MV-4-11 (cell line): ENCODE measurements at places on chromosomes 6 and 20.

DNA sequence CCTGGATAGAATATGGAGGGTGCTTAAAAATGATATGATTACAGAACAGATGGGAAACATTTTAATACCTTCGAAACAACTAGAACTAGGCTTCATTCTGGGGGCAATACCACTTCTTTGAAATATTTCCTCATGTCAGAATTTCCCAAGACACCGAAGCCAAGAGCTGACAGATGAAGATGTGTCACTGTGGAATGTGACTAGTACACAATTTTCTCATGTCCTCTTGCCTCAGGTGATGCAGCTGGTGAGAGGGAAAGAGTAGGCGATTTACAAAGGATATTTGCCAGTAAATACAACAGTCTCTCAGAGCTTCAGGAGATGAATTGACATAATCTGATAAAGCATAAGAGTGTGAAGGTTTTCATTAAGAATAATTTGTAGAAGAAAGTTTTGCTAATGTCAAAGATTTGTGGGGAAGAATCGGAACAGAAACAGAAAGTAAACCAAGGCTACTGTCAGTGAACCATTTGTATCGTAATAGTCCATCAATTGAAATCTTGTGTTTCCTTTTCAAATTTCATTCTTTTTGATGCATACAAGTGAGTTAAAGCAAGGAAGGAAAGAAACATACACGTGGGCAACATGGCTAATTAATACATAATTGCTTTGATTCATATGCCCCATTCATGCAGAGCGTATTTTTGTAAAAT, 164.7 kb upstream of the CCN2 start:
- DNase-seq, result no peak

GRCh38 chr20:61966492-61967244, 99.0 kb downstream of the TAF4 start:
- no peak for DNase-seq

GRCh38 chr20:23687986-23688385, 852 bp downstream of the CST4 start:
- DNase-seq, result no peak

GRCh38 chr6:6131492-6132109, 124.9 kb upstream of the NRN1 start:
- peak; percentile 34 for DNase-seq

- no peak for DNase-seq
Measured at GRCh38 chr6:152368751-152369624, 268.2 kb downstream of the SYNE1 start.

DNA sequence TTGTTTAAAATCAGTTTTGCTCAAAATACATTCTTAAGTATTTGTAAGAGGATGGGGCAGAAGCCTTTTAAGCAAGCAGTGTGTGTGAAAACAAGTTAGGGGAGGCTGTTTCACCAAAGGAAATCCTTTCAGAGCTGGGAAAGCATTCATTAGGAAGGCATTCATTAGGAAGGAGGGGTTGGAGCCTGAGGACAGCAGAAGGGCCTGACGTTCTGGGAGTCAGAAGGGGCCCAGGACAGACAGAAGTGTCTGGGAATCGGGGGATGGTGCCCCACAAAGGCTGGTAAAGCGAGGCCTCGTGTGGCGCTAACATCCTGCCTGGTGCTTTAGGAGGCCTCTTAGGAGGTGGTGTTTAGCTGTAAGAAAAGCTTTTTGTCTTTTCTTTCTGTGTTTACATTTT, 80.6 kb upstream of the NXT1 start:
- DNase-seq, result no peak

DNA sequence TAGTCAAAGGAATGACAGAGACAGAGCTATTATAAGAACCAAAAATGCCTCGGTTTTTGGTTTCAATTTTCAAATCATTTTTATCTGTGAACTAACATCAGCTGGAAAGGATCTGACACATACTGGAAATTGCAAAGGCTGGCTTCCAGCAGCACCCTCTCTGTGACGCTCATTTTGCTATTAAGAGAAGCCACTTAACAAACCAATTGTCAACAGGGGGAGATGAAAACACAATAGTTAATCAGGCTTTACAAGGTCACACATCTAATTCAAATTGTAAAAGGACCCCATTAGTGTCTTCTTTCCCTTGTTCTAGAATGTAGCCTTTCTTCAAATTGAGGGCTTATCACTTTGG, 160.5 kb downstream of the TFAP2B start:
- no peak for DNase-seq

DNA sequence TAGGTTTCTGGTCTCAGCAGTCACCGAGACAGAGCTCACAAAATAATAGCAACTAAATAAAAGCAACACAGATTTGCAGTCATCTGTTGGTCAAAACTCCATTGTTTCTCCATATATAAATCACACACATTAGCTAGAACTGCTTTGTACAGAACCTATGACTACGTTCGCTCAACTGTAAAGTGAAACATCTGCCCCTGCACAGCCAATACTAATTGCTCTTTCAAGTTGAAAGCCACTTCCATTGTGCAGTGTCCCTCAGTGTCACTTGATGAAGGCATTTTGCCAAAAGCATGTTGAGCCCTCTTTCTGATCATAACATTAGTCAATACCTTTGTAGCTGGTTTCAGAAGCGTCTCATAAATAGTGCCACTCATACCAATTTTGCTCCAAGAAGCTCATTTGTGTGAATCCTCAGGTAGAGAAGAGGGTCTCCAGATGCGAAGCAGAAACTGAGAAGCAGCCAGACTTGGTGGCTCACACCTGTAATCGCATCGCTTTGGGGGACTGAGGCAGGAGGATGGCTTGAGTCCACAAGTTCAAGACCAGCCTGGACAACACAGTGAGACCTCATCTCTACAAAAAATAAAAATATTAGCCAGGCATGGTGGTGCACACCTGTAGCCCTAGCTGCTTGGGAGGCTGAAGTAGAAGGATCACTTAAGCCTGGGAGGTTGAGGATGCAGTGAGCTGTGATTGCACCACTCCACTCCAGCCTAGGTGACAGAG, 68.9 kb downstream of the PERP start:
- no peak for DNase-seq

DNA sequence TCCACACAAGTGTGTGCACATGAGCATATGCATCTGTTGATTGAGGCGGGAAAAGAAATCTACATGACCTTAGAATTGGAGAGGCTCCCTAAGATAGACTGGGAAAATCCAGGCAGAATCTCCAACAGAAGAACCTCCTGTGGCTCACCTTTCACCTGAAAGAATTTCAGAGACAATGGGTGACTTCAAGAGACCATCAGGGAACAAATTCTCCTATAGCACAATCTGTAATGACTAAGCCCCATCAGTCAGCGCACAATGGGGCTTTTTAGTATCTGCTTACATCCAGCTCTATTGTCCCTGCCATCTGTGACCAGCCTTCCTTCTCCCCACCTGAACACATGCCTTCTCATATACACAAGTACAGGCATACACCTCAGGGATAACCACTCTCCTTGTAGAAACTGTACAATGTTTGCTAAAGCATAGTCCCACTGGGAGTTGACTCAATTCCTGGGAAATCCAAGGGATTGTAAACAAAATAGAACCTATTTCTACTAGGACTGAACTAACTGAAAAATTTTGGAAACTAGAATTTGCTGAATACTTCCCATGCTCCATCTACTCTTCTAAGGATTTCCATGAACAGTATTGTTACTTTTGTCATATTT, 150.8 kb upstream of the STXBP5 start:
- DNase-seq, result no peak

GRCh38 chr6:139611327-139612134, 237.1 kb upstream of the CITED2 start:
- no peak for DNase-seq

GRCh38 chr6:157530126-157530525, 149.1 kb downstream of the ZDHHC14 start:
- no peak for DNase-seq

DNA sequence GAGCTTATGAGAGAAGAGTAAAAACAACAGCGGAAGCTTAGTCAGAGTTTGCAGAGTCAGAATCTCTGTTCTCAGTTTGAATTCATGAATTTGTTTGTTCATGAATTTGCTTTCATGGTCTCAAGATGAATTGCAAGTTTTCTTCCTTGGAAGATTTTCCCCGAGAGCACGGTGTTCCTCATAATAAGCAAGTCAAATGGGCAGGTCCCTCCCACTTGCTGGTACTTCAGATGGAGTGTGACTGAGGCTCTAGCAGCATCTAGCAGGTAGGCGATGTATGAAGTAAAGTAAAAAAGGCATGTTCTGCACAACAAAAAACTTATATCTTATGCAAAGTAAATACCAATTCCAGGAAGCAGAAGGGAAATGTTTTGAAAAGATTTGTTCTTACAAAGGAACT, 15.5 kb upstream of the MLIP start:
- no peak for DNase-seq

DNA sequence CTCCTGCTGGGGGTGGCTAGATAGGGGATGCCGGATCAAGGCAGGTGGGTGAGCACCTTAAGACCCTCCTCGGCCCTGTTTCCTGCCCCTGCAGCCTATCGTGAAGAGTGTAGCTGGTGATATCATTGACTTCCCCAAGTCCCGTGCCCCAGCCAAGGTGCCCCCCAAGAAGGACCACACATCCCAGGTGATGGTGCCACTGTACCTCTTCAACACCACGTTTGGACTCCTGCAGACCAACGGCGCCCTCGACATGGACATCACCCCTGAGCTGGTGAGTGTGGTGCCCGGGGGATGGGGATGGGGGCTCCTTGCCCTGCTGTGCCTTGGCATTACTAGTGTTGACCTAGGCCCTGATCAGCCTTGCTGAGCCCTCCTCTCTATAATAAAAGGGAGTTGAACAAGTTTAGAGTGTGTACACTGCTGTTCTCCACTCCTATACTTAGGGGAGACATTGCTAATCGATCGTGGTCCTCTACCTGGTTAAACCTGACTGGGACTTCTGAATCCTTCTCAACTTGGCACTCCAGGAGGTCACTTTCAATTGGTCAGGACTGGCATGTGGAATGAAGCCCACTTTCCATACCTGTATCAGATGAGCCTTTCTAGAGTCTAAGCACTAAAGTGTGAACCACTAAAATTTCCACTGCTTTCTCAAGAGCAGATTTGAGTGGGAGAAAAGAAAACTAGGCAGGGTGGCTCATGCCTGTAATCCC, 11.0 kb downstream of the BPIFB3 start:
- no peak for DNase-seq

GRCh38 chr20:33490934-33491656, 1.2 kb downstream of the CBFA2T2 start:
- no peak for DNase-seq

DNA sequence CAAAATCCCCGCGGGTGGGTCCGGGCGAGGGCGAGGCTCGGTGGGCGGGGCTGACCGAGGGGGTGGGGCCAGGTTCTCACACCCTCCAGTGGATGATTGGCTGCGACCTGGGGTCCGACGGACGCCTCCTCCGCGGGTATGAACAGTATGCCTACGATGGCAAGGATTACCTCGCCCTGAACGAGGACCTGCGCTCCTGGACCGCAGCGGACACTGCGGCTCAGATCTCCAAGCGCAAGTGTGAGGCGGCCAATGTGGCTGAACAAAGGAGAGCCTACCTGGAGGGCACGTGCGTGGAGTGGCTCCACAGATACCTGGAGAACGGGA, 809 bp downstream of the HLA-G start:
- DNase-seq, result no peak

DNA sequence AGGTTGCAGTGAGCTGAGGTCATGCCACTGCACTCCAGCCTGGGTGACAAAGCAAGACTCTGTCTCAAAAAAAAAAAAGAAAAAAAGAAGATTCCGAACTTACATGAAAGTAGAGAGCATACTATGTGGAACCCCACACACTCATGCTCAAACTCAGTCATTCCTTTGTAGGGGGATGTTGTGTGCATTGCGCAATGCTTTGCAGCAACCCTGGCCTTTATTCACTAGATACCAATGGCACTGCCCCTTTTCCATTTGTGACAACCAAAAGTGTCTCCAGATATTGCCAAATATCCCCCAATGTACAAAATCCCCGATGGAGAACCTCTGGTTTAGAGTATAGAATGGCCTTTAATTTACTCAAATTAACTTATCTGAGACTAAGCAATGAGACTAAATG, 158.6 kb downstream of the GJA1 start:
- DNase-seq, result peak; percentile 8

- peak; percentile 23 for DNase-seq
Measured at GRCh38 chr20:33859157-33859695, 48.1 kb downstream of the CHMP4B start.

GRCh38 chr20:13744352-13744751, 40.4 kb downstream of the ESF1 start:
- no peak for DNase-seq

- peak; percentile 38 for DNase-seq
Measured at GRCh38 chr6:4781967-4782575, 5.9 kb downstream of the CDYL start.

DNA sequence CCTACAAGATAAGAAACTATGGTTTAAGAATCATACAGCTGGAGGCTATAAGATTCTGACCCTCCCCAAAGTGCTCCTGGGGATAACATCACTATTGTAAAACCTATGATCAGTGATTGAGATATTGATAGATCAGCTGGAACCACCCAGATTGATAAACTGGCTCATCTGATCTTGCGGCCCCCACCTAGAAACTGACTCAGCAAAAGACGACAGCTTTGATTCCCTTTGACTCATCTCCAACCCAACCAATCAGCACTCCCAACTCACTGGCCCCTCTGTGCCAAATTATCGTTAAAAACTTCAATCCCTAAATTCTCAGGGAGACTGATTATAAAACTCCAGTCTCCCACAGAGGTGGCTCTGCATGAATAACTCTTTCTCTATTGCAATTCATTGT, 106.4 kb downstream of the SCP2D1 start:
- no peak for DNase-seq

DNA sequence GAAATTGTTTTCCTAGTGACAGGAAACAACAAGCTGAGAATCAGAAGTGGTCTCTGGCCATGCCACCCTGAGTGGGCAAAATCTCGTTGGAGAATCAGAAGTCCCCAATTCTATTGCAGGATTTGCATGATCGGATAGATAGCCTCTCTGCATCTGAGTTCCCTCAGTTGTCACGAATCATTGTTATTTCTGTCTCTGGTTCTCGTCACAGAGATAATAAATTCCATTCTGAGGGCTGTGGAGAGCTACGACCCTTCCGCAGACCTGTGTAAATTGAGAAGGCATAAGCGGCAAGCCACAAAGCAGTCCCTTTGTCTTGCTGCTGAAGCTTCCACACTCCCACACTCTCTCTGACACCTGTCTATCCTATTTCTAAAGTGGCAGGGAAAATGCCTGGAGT, 102.4 kb upstream of the CNR1 start:
- DNase-seq, result no peak

- no peak for DNase-seq
Measured at GRCh38 chr6:158387578-158387977, 75.3 kb downstream of the TULP4 start.

- peak; percentile 47 for DNase-seq
Measured at GRCh38 chr20:46438156-46438750, 31.8 kb upstream of the ELMO2 start.

DNA sequence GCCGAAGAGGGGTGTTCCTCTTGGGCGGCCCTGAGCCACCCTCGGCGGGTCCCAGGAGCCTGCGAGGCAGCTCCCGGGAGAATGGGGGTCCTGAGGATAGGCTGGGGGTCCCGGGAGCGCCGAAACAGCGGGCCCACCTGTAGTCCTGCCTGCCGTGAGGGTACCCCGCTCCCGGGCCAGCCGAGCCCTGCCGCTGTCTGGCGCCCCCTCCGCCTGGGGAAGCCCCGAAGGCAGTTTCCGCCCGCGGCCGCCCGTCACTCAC, 280 bp downstream of the SPATA2 start:
- DNase-seq, result no peak

GRCh38 chr6:87762116-87762515, 60.1 kb upstream of the AKIRIN2 start:
- DNase-seq, result no peak

- DNase-seq, result no peak
Measured at GRCh38 chr20:63080811-63081210, 74.0 kb upstream of the BHLHE23 start.
